ENCODE measurements at places on chromosomes 16 and 17.

DNA sequence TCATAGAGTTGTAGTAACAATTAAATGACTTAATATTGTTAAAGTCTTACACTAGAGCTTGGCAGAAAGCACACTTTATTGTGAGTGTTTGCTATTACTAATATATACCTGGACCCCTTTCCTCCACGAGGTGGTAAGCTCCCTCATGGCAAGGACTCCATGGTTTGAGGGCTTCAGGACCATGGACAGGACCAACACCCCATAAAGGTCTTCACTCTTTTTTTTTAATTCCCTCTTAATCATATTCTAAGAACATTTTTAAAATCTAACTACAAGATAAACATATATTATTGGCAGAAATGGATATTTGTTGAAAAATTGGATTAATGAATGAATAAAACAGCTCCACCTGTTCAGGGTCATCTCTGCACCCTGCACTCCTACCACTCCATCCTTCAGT lies 154.5 kb downstream of the CBLN1 start:
- DNase-seq, result no peak

DNA sequence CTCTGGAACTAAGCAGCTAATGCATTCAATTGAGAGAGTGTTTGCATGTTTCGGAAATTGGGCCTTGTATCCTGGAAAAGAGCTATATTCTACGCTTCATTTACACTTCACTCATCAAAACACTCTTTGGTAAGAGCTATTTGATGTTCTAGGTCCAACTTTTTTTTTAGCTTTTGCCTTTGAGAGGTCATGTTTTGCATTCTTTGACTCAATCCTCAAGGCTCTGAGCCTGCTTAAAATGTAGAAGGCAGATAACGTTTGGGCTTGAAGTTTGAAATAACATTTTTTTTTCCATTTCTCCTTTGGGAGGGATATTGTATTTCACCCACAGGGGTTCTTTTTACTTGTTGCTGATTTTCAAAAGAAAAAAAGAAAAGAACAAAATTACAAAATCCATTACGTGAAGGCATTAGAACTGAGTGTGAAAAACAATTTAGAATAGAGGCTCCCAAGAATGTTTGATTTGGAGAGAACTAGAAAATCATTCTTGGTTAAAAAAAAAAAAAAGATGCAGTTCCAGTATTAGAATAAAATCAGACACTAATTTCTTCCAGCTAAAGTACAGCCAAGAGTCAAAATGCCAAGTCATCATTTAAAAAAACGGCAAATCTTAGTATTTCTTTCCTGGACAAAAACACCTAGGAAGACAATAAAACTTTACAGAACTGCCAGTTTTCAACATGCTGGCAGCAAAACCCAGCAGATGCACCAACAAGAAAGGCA lies 268.5 kb downstream of the GRIN2A start:
- DNase-seq, result no peak

GRCh38 chr17:78118801-78119241 lies 9.7 kb downstream of the TMC6 start:
- no peak for DNase-seq

GRCh38 chr17:10087355-10087754 lies 111.1 kb downstream of the GAS7 start:
- DNase-seq, result no peak

DNA sequence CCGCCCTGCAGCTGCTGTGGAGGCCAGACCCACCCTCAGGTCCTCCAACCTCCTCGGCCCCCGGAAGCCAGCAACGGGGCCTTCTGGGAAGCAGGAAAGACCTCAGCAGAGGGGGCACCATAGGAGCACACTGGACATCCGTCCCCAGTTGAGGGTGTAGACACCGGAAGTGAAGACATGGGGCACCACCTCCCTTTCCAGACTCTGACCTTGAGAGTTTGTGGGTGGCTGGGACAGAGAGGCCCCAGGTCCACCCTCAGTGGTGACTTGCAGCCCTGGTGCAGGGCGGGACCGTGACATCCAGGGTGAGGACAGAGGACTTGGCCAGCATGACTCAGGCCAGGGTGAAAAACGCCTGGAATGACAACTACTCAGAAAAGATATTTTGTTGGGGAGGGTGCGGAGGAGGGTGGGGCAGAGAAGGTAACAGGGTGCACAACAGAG lies 19.9 kb downstream of the CEP295NL start:
- peak; percentile 87 for DNase-seq

DNA sequence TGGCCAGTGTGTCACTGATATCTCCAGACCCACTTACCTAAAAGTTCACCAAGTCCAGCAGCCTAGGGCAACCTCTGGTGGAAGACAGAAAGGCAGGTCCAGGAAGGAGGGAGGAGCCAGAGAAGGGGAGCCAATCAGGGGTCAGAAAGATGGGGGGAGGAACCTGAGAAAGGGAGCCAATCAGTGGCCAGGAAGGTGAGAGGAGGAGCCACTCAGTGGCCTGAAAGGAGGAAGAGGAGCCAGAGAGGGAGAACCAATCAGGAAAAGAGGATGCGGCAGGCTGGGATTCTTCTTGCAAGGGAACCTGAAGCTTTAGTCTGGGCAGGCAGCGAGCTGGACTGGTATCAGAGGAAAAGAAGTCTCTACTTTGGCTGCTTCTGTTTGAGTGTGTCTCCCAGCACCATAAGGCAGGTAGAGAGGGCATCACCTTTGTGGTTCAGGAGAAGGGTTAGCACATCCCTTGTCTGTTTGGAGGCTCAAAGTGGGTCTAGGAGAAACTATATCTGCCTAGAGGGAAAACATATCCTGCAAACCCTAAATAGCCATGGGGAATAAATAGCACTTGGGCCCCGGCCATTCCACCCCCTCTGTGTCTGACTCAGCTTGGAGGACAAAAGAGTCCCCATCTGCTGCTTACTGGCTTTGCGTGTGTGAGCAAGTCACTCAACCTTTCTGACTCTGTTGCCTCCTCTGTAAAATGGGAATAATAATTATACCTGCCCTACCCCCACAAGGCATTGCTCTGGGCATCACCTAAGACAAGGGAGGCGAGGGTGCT lies 43.4 kb upstream of the CRHR1 start:
- DNase-seq, result no peak

Measured in AG09319 (cell line).